ENCODE measurements at places on chromosomes 5 and 9.

- DNase-seq = no peak
- H3K27me3 ChIP-seq = no peaks in the 10 kb centered on the region
- no peaks in the 10 kb centered on the region for H3K4me1 ChIP-seq
- H3K27ac ChIP-seq = no peak overlapping the region
- H3K4me3 ChIP-seq = no peak overlapping the region
These were observed 9.9 kb downstream of the PLPP7 start for GRCh38 chr9:131299346-131299960.

GRCh38 chr5:6194906-6195612 is 183.3 kb downstream of the MED10 start:
- H3K27me3 ChIP-seq = no peaks in the 10 kb centered on the region
- H3K4me1 ChIP-seq = no peaks in the 10 kb centered on the region
- no peak for DNase-seq
- no peaks in the 10 kb centered on the region for H3K36me3 ChIP-seq
- no peak overlapping the region for H3K4me3 ChIP-seq
- H3K27ac ChIP-seq = no peak overlapping the region

DNA sequence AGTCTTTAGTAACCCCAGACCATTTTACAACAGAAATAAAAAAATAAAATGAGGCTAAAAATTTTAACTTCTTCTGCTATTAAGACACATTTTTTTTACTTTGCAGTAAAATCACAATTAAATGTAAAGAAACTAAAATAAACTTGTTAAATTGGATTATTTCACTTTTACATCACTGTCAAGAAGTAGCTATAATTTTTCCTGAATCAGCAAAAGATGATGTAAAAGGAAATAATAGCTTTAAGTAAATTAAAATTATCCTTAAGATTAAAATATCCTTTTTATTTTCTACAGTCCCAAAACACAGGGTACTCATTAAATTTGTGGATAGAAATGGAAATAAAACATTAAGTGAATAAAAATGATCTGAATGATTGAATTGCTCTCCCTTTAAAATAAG is 44.5 kb downstream of the TMEM232 start:
- H3K4me1 ChIP-seq = no peaks in the 10 kb centered on the region
- H3K27me3 ChIP-seq = no peaks in the 10 kb centered on the region

GRCh38 chr5:143036146-143036927 is 266.2 kb downstream of the ARHGAP26 start:
- no peaks in the 10 kb centered on the region for H3K27me3 ChIP-seq
- no peak for DNase-seq
- H3K36me3 ChIP-seq = no peaks in the 10 kb centered on the region
- H3K4me1 ChIP-seq = peaks cover 1% of the 10 kb centered on the region
- H3K27ac ChIP-seq = no peak overlapping the region

DNA sequence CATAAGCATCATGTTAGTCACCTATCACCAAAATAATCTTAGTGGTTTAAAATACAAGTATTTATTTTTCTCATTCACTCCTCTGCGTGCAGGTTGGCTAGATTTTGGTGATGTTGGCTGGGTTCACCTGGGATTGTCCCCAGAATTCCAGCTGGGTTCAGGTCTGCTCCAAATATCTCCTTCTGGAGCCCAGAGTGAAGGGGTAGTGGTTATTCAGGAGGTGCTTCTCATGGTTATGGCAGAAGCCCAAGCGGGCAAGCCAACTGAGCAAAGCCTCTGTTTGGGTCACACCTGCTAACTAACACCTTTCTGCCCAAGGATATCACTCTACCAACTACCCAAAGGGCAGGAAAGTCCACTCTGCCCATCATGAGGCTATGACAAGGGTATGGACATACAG is 4.7 kb upstream of the SLC25A46 start:
- no peak for DNase-seq
- no peaks in the 10 kb centered on the region for H3K36me3 ChIP-seq
- no peaks in the 10 kb centered on the region for H3K27me3 ChIP-seq
- no peak overlapping the region for H3K4me3 ChIP-seq
- H3K4me1 ChIP-seq = peaks cover 7% of the 10 kb centered on the region

DNA sequence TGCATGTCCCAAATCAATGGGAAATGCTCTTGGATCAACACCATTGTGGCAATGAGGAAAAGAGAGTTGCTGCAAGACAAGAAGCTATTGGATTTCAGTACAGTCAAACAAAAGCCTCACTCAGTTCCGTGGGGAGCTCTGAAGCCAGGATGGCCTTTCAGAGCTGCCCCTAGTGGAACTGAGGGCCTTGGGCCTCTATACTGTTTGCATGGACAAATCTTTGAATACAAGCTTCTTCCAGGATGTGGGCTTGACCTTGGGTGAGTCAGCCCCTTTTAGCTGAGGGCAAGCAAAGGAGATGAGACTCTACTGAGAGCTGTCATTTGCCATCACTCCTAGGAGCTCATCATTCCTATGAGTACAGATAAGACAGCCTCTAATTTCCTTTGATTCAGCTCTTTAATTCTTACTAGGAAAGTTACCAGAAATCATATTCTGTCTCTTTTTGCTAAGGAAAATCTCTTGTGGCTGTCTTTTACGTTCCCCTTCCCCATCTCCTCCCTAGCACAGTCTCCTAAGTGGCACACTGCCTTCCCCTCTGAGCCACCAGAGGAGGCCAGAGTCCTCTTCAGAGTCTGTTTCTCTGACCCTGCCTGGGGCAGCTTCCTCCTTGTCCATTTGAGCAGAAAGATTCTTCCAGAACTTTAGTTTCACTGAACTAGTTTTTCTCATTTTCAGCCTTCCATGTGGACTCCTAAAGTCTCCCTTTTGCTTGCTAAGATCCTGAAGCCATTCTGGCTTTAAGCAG is 168.8 kb upstream of the POC5 start:
- H3K27ac ChIP-seq = no peak overlapping the region
- H3K27me3 ChIP-seq = no peaks in the 10 kb centered on the region
- no peaks in the 10 kb centered on the region for H3K36me3 ChIP-seq
- no peak overlapping the region for H3K4me3 ChIP-seq
- no peak for DNase-seq

DNA sequence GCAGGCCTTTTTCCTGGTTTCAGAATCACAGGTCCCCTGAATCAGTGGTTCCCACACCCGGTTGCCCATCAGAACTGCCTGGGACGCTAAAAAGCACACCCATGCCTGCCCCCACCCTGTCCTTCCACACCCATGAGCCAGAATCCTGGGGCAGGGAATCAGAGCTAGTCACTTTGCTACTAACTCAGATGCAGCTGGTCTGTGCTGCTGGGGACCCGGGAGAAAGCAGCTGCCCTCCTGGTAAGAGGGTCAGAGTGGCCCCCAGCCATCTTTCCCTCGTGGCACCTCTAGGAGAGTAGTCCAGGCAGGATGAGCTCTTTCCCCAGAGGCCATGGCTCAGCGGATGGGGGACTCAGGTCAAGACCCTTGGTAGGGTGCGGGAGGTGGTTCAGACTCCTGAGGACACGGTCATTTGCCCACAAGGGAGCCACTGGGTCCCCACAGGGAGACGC is 11.3 kb upstream of the NUP214 start:
- H3K27ac ChIP-seq = no peak overlapping the region
- H3K27me3 ChIP-seq = peaks cover 55% of the 10 kb centered on the region
- DNase-seq = no peak
- H3K4me1 ChIP-seq = no peaks in the 10 kb centered on the region
- H3K36me3 ChIP-seq = no peaks in the 10 kb centered on the region
- no peak overlapping the region for H3K4me3 ChIP-seq

DNA sequence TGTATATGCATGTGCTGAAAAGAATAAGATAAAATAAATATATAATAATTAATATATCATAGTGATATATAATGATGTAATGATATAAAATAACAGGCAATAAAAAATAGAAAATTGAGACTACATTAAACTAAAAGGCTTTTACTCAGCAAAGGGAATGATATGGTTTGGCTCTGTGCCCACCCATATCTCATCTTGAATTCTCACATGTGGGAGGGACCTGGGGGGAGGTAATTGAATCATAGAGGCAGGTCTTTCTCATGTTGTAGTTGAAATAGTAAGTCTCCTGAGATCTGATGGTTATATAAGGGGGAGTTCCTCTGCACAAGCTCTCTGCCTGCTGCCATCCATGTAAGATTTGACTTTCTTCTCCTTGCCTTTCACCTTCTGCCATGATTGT is 1550.9 kb upstream of the CDH6 start:
- H3K27ac ChIP-seq = no peak overlapping the region
- H3K36me3 ChIP-seq = no peaks in the 10 kb centered on the region
- H3K4me1 ChIP-seq = no peaks in the 10 kb centered on the region
- no peaks in the 10 kb centered on the region for H3K27me3 ChIP-seq
- DNase-seq = no peak
- H3K4me3 ChIP-seq = no peak overlapping the region

DNA sequence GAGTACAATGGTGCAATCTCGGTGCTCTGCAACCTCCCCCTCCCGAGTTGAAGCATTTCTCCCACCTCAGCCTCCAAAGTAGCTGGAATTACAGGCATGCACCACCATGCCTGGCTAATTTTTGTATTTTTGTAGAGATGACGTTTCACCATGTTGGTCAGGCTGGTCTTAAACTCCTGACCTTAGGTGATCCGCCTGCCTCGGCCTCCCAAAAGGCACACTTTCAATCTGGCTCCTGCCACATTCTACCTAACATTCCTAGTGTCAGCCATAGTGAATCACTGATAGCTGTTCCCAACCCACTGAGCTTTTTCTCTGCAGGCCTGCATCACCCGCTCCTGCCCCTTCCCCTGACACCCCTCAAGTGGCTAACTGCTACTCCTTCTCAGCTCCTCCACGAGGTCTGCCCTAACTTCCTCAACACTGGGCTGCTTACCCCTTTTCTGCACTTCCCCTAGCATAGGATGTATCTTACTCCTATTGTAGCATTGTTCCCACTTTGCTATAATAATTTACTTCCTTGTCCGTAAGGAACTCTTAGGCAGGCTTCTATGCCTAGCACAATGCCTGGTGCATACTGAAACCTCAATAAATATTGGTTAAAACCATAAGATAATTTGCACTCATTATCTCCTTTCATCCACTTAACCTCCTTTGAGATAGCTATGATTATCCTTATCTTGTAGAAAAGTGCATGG is 42.0 kb upstream of the LIFR start:
- no peaks in the 10 kb centered on the region for H3K27me3 ChIP-seq
- no peaks in the 10 kb centered on the region for H3K4me1 ChIP-seq
- no peaks in the 10 kb centered on the region for H3K36me3 ChIP-seq
- no peak for DNase-seq
- no peak overlapping the region for H3K4me3 ChIP-seq

GRCh38 chr9:125147401-125147951 is 4.1 kb upstream of the SCAI start:
- H3K27ac ChIP-seq = no peak overlapping the region
- no peak for DNase-seq
- H3K4me1 ChIP-seq = peaks cover 6% of the 10 kb centered on the region

- H3K4me1 ChIP-seq = no peaks in the 10 kb centered on the region
- no peak overlapping the region for H3K27ac ChIP-seq
- no peak for DNase-seq
- H3K27me3 ChIP-seq = no peaks in the 10 kb centered on the region
- H3K36me3 ChIP-seq = no peaks in the 10 kb centered on the region
- H3K4me3 ChIP-seq = no peak overlapping the region
These were observed 121.8 kb upstream of the SAP30L start for GRCh38 chr5:154324033-154324432.

DNA sequence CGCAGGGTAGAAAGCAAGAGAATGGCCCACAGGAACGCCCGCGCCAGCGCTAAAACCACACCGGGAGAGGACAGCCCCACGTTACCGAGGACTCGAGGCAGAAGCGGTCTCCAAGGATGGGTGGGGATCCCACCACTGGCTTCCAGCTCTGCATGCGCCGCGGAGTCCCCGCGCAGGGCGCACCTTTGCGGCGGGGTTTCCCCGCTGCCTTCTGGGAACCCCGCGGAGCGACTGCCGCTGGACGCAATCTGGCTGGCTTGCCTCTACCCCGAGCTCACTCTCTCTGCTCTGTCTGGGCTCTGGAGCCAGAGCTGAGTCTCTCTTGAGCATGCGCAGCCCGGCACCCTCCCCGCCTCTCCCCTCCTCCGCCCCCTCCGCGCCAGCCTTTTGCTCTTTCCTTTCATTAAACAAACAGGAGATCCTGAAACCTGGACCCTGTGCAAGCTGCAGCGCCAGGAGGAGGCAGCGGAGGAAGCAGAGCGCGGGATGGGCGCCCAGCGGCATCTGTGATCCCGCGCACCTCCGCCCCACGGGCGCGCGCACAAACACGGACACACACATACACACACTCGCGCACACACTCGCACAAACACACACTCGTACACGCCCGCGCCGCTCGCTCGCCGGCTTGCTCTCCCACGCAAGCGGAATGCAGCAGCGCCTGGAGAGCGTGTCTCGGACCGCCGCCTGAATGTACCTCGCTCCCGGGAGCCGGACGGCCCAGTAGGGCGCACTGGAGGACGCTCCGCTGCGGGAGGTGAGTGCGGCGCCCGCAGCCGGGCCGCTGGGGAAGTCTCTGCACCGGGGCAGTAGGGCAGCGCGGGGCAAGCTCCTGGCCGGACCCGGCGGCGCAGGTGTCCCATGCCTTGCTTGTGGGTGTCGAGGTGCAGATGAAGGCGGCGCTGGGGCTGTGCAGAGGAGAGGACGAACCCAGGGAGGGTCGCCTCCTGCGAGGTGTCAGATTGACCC is at the start of gene PLPPR1:
Gene PLPPR1 (plus strand): TSS at position 382 of the 969 bp plus-strand sequence.
- H3K27me3 ChIP-seq = peaks cover 3% of the 10 kb centered on the region
- no peaks in the 10 kb centered on the region for H3K4me1 ChIP-seq
- DNase-seq = no peak
- H3K27ac ChIP-seq = no peak within 1 kb of the TSS

GRCh38 chr9:37034305-37034937 is 353 bp upstream of the PAX5 start:
- H3K27ac ChIP-seq = no peak overlapping the region
- no peak for DNase-seq
- H3K4me3 ChIP-seq = no peak overlapping the region

GRCh38 chr9:87513880-87514535 is 16.3 kb downstream of the DAPK1 start:
- no peak overlapping the region for H3K27ac ChIP-seq
- no peak for DNase-seq
- no peak overlapping the region for H3K4me3 ChIP-seq

DNA sequence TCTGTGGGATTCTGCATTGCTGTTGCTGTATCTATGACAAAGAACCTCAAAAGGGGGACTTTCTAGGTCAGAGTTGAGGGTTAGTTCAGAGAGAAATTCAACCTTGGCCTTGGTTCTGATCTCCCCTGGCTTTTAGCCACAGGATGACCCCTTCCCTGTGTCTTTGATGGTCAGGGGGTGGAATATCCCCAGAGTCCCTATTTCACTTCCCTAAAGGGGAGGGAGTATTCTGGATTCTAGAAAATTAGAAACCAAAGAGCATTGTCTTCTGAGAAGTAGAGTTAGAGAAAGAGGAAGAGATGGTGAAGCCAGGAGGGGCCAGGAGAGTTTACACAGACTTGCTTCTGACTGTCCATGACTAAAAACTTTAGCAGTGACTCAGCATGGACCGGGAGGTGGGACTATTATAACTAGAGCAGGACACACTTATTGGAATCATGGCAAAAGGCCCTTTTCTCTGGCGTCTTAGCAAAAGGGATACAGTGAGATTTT is 56.2 kb upstream of the LPAR1 start:
- H3K27me3 ChIP-seq = no peaks in the 10 kb centered on the region
- DNase-seq = no peak
- H3K27ac ChIP-seq = no peak overlapping the region
- no peaks in the 10 kb centered on the region for H3K4me1 ChIP-seq
- no peaks in the 10 kb centered on the region for H3K36me3 ChIP-seq

GRCh38 chr9:104386425-104387069 is 117.5 kb upstream of the OR13F1 start:
- H3K36me3 ChIP-seq = no peaks in the 10 kb centered on the region
- H3K27me3 ChIP-seq = no peaks in the 10 kb centered on the region
- no peak for DNase-seq
- H3K27ac ChIP-seq = no peak overlapping the region
